Bladder microvascular endothelial cell (primary cell): ENCODE measurements at places on chromosomes 12 and 14. TPM values are rescaled to one million over a fixed set of nuclear protein-coding genes. Genes with fewer than 3 reads are reported as not detected.

SERPINA5 gene
- 0.31 TPM in 1 of 2 replicates, not detected in the other for total RNA-seq

RTL1 gene
- total RNA-seq: not detected in 2 replicates

KIF26A gene
- total RNA-seq: 7.0 and 18.6 TPM in 2 replicates

LRTM2 gene
- not detected in 2 replicates for total RNA-seq

SMAGP gene
- total RNA-seq: 8.3 and 12.3 TPM in 2 replicates

NEUROD4 gene
- total RNA-seq: not detected in 2 replicates

GPR135 gene
- 0.81 and 1.1 TPM in 2 replicates for total RNA-seq

DNAI7 gene
- total RNA-seq: 0.13 TPM in 1 of 2 replicates, not detected in the other

TSPAN11 gene
- 2.3 and 19.0 TPM in 2 replicates for total RNA-seq

PLEKHD1 gene
- total RNA-seq: 0.06 TPM in 1 of 2 replicates, not detected in the other

KCNMB4 gene
- total RNA-seq: 0.32 and 0.57 TPM in 2 replicates

ABHD12B gene
- total RNA-seq: not detected in 2 replicates

BCL2L2 gene
- total RNA-seq: 7.4 and 13.0 TPM in 2 replicates
